ENCODE measurements at places on chromosomes 7 and 10. TPM values are rescaled to one million over a fixed set of nuclear protein-coding genes. Genes with fewer than 3 reads are reported as not detected.

- no peak for DNase-seq
Measured at GRCh38 chr10:118062798-118063238, 16.1 kb upstream of the RAB11FIP2 start.

- no peak for DNase-seq
Measured at GRCh38 chr7:140940898-140941297, 16.2 kb upstream of the BRAF start.

GRCh38 chr7:66176914-66177313 is 28.2 kb upstream of the TPST1 start:
- no peak for DNase-seq

Gene ADAM12
- 4.7 TPM for total RNA-seq

Gene PRSS37
- not detected for total RNA-seq

Gene GPR15LG
- not detected for total RNA-seq

GRCh38 chr7:111531993-111532392 is 30.3 kb downstream of the IMMP2L start:
- no peak for DNase-seq

Gene BICC1
- 7.6 TPM for total RNA-seq

DNA sequence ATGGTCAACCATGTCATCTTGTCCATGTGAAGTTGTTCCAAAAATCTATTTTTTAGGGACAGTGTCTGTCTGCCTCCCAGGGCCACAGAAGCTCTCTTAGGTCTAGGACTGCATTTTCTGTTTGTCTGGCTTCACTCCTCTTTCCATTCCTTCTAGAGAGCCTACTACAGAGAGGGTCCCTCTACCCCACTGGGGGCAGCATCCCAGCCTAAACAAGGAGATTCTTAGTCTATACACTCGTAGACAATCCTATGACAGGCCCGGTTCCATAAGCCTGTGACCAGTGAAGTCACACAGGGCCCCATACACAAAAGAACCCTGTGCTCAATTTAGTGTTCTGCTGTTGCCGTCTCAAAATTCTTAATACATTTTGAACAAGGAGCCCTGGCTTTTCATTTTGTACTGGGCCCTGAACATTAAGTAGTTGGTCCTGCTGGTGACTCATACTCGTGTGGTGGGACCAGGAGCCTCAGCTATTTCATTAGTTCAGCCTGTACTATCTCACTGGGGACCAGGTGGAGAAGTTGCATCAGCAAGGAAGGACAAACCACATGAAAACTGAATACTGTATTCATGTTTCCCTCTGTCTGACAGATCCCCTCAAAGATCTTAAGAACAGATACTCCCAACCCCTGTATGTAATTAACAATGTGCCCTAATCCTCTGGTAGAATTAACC is 23.5 kb upstream of the FAM180A start:
- DNase-seq, result no peak

Data from occipital lobe (tissue), 3 donors.